ENCODE measurements at places on chromosomes 2 and 18.

- DNase-seq: no peak
Observed at GRCh38 chr2:159149747-159150146, 136.8 kb downstream of the WDSUB1 start.

- DNase-seq: peak; percentile 53
Observed at GRCh38 chr2:144183727-144184126, 336.2 kb downstream of the ZEB2 start.

DNA sequence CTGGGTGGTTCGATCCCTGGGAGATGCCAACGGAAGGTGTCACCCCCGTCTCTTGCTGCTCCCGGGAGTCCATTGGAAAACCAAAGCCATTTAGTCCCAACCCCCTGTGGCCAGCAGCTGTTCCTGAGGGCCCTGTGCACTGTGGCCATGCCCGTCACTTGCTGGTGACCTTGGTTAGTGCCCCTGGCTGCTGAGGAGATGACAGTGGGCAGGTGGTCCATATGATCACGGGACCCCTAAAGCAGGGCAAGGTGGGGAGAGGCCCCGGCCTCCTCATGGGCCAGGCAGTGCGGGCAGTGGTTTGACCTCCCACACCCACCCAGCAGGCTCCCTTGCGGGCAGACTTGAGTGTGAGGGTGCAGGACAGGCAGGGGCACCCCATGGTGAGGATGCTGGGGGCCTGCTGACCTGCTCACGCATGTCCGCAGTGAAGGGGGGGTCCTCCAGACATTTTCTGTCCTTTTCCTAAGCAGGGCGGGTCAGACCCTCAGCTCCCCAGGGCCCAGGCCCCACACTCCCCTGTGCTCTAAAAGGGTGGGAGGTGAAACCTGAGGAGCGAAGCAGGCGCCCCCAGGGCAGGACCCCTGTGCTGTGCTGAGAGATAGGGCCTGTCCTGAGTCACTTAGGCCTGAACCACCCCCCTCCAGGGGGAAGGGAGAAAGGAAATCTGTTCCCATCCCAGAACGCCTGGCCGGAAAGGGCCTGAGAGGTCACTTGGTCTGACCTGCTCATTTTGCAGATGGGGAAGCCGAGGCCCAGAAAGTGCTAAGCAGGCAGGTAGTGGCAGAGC is 6.8 kb downstream of the ITM2C start:
- DNase-seq: peak; percentile 49

GRCh38 chr18:43719267-43719795 is 442.0 kb upstream of the SYT4 start:
- DNase-seq: no peak

DNA sequence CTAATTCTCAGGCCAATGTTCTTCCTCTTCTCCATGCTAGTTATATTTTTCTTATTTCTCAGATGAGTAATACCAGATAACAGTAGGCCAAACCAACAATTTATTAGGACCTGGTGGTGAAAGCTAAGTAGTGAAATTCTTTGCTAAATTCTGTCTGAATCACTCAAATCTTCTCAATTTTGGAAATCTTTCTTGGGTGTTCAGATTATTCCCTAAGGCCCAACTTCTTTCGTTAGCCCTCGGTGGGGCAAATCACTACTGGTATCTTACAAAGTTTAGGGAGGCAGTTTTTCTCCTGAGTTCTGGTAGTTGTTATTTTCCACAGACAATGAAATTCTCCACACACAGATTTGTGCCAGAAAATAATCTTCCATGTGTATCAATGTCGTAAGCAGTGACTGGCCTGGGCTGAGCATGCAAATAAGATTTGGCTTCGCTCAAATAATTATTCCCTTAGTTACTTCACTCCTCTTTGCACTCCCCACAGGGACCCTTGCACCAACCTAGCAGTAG is 443.5 kb upstream of the SLC14A2 start:
- DNase-seq: no peak

GRCh38 chr2:222196159-222196558 is 102.6 kb downstream of the PAX3 start:
- no peak for DNase-seq

GRCh38 chr2:237361194-237362004 is 52.6 kb downstream of the COL6A3 start:
- no peak for DNase-seq
